HL-60 (cell line): ENCODE measurements at places on chromosomes 5 and 9.

GRCh38 chr5:90037646-90038045, 371.9 kb downstream of the CETN3 start:
- DNase-seq, result no peak

DNA sequence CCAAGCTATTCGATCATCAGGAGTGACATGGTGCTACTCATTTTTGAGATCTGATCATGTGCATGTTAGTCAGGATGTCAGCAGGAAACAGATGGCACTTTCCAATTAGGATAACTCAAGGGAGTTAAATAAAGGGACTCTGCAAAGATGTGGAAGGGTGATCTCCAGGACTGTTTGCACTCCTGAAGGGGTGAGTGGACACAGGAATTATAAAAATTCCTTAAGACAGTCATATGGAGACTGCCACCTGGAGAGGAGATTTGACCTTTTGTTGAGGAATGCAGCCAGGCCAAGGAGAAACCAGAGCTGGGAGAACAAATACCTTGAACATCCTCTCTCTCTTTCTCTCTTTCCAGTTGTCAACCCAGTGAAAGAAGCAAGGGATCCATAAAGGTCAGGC, 189.1 kb downstream of the GABRG2 start:
- no peak for DNase-seq

- no peak for DNase-seq
Observed at GRCh38 chr5:6342689-6343315, 35.5 kb downstream of the MED10 start.

- DNase-seq, result no peak
Observed at GRCh38 chr9:95102001-95102433, 215.5 kb downstream of the FANCC start.

GRCh38 chr5:78824831-78825281, 160.3 kb downstream of the ARSB start:
- no peak for DNase-seq

DNA sequence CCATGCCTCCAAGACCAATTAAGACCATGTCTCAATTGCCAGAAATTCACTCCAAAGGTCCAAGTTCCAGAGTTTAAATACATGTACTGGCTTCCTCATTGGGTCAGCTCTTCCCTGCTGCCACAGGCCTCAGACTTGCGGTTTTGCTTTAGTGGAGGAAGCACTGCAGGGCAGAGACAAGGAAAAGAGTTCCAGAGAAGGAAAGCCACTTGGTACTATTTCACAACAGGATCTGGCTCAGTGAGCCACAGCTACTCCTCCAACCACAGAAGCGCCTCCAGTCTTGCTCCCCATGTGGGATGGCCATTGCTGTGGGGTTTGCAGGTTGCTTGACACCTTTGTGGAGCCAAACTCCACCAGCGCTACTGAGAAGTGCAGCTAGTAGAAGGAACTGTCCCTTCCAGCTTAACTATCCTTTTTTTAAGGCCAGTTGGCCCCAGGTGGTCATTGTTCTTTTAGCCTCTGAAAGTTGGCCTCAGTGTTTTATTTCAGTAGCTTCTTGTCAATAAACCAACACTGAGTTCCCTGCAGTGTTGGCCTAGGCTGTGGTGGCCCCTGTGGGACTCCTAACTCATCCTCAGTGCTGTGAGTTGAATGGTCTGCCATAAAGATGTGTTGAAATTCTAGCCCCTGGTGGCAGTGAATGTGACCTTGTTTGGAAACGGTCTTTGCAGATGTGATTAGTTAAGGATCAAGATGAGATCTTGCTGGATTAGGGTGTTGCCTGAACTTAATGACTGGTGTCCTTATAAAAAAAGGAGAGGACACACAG, 93.7 kb upstream of the DAP start:
- DNase-seq, result peak; percentile 82

- DNase-seq, result no peak
Observed at GRCh38 chr5:54491326-54491725, 26.2 kb upstream of the SNX18 start.

DNA sequence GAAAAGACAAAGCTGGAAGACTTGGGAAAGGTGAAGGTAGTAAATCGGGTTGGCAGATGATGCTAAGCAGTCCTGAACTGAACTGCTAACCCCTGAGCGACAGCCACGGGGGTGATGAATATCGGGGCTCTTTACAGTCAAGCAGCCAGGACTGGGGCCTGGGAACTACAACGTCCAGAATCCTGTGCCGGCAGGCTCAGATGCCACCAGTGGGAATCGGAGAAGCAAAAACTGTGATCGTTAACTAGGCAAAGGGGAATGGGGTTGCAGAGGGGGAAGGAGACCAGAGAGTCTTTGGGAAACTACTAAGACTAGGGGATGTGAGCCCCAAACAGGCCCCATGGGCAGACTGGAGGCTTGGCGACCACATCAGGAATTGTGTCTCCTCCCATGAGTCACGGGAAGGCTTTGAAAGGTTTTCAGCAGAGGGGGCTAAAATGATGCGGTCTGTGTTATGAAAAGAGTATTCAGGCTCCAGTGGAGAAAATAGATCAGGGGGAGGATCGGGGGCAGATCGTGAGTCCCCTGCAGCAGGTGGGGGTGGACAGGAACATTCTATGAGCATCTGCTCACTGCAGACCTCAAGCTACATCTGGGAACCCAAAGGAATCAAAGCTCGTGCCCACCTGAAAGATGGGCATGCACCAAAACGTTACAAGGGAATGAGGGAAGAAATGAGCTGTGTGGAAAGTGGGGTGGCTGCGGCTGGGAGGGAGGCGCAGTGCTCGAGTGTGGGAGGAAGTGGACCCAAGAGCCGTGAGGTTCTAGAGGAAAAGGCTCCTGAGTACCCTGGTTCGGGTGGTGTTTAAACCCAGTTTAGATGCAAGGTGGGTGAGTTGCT, 53.8 kb downstream of the HRH2 start:
- DNase-seq, result no peak

DNA sequence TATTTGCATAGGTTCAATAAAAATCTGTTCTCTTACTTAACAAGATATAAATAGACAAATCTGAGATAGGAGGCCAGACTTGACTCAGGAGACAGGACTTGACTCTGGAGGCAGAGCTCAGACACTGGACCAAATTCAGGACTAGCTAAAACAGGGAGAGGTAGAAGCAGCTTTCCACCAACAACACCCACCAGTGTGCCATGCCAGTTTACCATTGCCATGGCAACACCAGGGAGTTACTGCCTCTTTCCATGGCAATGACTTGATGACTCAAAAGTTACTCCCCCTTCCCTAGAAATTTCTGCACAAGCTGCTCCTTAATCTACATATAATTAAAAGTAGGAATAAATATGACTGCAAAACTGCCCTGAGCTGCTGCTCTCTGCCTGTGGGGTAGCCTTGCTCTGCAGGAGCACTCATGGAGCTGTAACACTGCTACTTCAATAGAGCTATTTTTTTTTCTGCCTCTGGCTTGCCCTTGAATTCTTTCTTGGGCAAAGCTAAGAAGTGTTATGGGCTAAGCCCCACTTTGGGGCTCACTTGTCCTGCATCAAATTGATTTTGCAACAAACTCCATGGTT, 473.0 kb downstream of the PLK2 start:
- DNase-seq, result no peak

- no peak for DNase-seq
Observed at GRCh38 chr9:77010527-77010926, 8.9 kb upstream of the FOXB2 start.

GRCh38 chr5:172171118-172171517, 16.9 kb downstream of the STK10 start:
- DNase-seq, result no peak
